ENCODE measurements at places on chromosomes 3 and 15.

- DNase-seq = no peak
These were observed 11.5 kb downstream of the CRYGS start for GRCh38 chr3:186532598-186533072.

- no peak for DNase-seq
These were observed 10.0 kb upstream of the MBNL1 start for GRCh38 chr3:152258448-152259393.

DNA sequence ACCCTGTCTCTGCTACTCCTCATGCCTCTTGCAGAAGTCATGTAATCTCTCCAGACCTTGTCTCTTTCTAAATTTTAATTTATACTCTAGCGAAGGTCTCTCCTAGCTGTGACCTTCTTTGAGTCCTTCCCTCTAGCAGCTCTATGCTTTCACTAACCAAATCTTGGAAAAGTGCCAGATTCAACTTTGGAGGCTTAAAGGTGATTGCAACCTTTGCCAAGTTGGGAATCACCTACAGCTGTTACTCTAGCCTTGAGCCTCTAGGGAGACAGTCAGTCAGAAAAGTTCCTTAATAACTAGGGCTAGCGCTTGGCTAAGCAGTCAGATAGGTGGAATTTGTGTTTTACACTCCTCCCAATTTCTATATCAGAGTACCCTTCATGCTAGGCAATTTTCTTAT is 46.1 kb upstream of the ABI3BP start:
- no peak for DNase-seq

GRCh38 chr3:57757642-57758297 is 1.7 kb downstream of the SLMAP start:
- no peak for DNase-seq

DNA sequence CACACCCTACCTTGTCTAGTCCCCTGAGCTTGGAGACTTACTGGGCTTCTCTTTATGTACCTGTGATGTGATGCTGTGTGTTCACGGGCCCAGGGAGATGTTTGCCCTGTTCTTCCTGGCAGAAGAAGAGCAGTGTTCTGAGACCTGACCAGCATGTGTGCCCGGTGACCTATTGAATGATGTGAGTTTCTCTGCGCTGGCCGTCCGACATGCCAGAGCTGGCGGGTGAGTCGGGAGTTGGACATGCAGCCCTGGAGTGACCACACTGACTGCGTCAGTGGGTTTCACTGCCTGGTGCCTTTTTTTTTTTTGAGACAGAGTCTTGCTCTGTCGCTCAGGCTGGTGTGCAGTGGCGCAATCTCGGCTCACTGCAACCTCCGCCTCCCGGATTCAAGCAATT is 42.3 kb downstream of the CGNL1 start:
- no peak for DNase-seq

DNA sequence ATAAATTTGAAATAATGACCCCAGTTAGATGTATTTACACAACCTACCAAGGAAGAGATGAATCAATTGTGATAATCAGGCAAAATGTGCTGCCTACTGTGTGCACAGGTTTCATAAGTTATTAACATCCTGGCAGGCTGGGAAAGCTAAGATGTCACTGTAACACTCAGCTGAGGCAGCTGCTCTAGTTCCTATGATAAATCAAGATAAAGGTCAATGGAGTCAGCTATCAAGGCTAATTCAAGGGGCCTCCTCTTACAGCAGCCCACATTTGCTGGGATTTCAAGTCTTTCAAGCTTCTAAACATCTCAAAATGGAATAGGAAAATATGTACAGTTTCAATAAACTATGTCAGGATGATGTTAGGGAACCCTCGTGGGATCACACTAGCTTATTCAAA is 70.7 kb upstream of the PYGO1 start:
- DNase-seq = no peak

DNA sequence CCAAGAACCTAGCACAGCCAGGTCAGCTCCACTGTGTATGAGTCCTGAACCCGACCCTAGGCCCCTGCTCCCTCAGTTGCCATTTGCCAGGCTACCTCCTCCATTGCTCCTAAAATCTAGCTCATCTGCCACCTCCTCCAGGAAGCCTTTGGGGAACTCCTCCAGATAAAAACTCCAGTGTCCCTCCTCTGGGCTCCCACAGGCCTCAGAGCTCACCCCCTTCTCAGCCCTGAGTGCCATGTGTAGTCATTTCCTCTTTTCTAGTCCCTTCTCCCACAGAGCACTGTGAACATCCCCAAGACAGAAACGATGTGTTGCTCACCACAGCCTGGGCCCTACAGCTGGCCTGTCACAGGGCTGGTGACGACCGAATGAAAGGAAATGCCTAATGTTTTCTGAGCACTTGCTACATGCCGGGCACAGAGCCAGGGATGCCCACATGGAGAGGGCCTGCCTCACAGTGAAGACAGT is 61.0 kb downstream of the IQSEC1 start:
- peak; percentile 67 for DNase-seq

DNA sequence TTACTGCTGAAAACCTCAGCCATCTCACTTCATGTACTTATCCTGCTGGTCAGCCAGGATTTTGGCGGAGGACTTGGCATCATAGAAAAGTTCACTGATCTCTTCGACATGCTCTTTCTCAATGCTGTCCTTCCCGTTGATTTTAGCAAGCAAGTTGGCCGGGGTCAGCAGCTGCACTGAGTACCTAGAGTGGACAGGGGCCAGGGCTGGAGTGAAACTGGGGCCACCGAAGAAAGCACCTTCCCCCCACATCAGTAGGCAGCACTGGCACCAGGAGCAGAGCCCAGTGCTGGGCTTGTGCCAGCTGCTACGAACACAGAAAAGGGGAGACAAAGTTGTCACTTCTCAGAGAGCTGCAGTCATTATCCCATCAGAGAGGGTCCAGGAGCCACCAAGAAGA is 29.0 kb downstream of the SEC61A1 start:
- no peak for DNase-seq

DNA sequence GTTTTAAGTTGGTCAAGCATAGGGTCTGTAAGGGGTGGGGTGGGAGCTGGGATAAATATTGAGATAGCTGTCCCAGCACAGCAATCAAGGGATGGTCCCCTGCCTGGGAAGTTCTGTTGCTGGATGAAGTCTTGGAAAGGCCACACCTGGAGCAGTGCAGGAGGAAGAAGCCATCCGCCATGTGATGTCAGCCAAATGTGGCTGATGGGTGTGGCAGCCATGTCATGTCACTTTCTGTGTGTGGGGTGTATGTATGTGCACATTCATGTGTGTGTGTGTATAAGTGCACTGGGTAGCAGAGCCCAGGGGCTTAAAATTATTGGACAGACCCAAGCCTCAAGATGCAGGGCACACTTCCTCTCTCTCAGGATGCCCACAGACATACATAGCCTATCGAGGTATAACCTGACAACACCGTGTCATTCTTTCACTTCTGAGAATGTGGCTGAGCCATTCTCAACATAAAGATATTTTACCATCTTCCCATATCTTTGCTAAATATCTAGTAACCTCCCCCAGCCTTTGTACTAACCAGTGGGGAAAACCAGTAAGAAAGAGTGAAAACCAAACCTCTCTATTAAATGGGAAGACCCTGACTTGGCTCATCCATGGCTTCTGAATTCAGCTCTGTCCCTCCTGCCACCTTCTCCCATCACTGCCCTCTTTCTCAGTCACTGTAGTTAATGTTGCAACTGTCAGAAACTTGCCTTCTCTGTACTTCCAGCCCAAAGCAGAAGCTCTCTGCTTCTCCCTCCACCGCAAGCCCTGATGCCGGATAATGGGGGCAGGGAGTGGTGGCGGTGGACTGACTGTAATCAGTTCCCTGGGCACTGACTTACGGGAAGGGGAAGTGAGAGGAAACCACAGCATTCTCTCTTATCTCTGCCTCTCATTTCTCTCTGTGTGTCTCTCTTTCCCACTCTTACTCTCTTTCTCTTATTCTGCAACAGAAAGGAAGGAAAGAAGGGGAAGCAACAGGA is 11.2 kb downstream of the TNFSF10 start:
- no peak for DNase-seq

DNA sequence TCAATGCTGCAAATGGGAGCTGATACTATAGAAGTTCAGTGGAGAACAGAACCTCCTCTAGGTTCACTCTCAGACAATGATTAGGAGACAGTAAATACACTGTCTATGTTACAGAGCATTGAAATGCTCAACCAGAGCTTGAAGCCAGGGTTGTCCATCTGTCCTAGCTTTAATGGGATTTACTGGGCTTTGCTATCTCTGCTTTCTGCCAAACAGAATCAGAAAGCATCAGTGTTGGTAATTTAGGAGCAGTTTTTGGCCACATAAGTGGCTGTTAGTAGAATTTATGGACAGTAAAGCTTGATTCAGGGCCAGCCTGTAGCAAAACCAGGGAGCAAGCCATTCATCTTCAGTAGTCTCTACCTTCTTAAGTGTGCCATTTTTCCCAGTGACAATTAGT is 396.3 kb downstream of the LSAMP start:
- no peak for DNase-seq

GRCh38 chr3:47250309-47251060 is 32.1 kb downstream of the KIF9 start:
- DNase-seq = no peak

DNA sequence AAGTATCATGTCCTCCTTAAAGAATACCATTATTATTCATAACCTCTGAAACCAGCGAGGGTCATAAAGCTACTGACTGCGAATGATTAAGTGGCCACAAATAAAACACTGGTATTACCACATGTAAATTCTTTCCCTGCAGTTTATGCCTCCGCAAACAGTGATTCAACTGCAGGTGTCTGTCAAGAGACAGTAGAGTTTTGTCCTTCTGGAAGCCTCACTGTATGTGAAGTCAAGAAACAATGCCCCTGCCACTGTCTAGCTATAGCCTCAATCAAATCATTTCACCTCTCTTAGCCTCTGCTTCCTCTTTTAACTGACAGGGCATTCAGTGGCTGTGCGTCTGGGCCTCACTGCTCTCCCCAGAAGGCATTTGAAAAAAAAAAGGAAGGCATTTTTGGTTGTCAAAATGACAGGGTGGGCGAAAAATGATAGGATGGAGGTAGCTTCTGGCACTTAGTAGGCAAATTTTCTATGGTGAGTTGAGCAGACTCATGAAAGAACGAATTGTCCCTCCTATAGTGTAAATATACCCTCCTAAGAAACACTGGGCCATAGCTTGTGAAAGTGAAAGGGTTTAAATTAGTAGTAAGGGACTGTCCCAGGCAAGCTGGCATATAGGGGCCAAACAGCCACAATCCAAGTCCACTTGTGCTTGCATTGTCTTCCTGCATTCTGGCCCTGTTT is 66.7 kb downstream of the FILIP1L start:
- DNase-seq = peak; percentile 22

DNA sequence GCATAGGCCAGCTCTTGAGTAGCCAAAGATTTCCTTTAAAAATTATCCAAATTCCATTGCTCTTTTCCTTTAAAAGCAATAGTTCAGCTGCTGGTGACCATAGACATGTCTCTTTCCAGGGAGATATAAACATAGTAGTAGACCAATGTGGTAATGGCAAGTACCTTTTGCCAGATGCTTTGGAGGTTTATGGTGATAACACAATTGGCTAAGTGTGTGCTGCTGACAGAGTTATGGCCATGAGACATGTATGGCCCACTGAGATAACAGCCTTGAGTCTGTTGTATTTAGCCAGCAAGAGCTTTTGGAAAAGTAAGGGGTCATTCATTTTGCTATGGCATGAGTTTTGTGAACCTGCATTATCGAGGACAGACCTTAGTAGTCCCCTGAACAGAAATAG is 1146.8 kb downstream of the TUSC7 start:
- DNase-seq = no peak

GRCh38 chr3:6039971-6040370 is 820.9 kb upstream of the GRM7 start:
- no peak for DNase-seq

DNA sequence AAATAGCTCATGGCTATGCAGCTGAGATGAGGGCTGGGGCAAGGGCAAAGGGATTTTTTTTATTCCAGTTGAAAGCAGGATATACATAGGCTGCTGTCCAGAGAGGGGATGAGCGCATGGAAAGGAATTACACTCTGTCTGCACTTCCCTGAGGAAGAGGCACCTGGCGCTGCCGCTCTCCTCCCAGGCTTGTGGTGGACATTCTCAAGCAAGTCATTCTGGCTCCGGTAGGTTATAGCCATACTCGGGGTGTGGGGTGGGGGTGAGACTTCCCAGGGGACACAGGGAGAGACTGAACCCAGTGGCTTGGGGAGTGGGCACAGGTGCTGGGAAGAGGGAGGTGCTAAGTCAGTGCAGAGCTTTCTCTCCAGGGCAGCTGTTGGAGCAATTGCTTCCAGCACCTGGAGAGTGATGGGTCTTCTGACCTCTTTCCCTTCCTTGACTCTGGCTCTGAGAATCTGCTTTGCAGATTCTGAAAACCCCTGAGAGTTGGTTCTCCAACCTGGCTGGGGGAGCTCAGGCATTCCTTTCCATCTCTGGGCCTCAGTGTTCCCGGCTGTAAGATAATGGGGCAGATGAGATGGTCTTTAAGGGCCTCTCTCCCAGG is 24.3 kb downstream of the CYP8B1 start:
- no peak for DNase-seq

- no peak for DNase-seq
These were observed 4.5 kb upstream of the KLHL40 start for GRCh38 chr3:42680806-42681205.

DNA sequence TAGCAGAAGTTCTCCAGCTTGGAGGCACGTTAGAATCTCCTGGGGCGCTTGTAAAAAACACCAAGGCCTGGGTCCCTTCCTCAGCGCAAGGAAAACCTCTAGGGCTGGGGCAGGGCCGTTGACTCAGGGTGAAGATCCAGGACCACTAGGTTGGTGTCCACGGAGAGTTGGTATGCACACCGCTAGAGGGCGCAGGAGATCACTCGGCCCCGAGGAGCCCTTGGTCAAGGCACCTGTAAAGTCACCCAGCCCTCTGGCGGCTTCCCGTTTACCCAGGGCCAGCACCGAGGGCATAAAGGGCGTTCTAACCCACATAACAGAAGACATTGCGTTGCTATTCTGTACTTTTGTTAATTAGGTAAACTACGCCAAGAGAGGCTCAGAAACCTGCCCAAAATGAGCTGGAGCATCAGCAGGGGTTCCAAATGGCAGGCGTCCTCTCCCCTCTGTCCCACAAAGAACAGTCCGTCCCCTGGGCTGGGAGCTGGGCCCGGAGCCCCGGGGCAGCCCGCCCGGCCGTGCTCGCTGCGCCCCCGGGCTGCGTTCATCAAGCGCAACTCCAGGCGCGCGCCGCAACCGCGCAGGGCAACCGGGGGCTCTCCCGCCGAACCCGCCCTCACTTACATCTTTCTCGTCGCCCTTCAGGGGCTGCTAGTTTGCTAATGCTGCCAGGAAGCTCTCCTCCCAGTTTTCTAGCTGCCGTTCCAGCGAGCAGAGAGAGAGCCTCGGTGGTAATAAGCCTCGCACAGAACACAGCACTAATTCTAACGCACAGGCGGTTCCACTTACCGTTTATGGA is 332.1 kb downstream of the ARRDC4 start:
- DNase-seq = peak; percentile 18

- DNase-seq = no peak
These were observed 6.8 kb downstream of the STOML1 start for GRCh38 chr15:73985101-73985873.

DNA sequence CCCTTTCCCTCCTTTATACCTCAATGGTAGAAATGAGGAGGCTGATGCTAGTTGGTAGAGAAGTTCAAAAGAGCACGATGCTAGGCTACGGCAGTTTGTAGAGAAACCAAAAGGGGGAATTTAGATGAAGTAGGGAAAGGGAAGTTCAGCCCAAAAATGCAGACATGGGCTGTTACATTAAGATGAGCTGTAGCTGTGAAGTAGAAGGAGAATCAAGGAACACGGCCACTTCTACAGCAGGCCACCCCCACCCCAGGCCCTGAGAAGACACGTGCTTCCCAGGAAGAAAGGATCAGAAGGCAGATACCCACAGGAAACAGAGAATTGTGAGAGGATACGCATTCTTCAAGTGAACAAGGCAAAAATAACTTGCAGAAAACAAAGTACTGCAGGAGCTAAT is 2.1 kb upstream of the PARP14 start:
- no peak for DNase-seq

GRCh38 chr3:79551997-79552396 is 215.8 kb downstream of the ROBO1 start:
- no peak for DNase-seq

Data from SHP77 (cell line).